Esophagus muscularis mucosa (tissue), 4 donors: ENCODE measurements at places on chromosomes 3 and 15.
A peak's percentile ranks its signal among the peaks of the same experiment; 100 is the strongest.

DNA sequence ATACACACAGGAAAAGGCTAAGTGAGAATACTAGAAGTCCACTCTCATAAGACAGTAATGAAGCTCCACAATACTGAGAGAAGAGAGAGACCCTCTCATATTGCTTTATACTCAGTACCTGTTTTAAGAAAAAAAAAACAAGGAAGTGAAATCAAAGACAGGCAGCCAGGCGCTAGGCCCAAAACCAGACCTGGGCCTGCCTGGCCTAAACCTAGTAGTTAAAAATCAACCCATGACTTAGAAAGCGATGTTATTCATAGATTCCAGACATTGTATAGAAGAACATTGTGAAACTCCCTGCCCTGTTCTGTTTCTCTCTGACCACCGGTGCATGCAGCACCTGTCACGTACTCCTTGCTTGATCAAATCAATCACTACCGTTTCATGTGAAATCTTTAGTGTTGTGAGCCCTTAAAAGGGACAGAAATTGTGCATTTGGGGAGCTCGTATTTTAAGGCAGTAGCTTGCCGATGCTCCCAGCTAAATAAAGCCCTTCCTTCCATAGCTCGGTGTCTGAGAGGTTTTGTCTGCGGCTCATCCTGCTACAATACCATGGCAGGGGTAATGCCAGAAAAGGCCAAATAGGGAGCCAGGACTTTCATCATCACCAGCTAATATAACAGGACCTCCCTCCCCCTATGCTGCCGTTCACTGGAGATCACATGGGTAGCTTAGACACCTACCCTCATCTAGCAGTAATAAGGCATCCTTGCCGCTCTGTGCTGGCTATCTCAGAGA lies 1294.1 kb downstream of the NSUN3 start:
- H3K27ac ChIP-seq = no peak overlapping the region
- no peak overlapping the region for H3K4me3 ChIP-seq
- H3K4me1 ChIP-seq = no peaks in the 10 kb centered on the region
- no peaks in the 10 kb centered on the region for H3K36me3 ChIP-seq
- DNase-seq = no peak

DNA sequence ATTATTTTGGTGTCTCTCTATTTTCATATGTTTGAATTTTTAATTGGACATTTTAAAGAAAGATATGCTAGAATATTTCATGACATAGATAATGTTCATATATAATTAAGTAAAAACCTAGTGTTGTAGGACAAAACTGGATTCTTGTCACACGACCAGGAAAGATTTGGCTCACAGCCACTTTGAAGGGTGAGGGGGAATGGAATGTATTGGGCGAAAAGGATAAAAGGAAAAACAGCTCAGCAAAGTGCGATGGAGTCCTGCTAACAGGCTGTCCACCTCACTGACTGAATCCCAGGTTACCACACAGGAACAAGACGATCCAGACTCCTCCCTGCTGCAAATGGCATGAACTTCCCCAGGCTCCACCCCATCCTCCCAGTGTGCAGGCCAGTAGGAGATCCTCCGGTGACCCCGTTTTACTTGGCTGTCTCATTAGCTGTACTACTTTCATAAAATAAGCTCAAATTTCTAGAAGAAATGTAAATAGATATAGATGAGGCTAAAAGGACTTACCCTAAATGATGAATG lies 186.2 kb downstream of the CD47 start:
- no peaks in the 10 kb centered on the region for H3K36me3 ChIP-seq
- no peaks in the 10 kb centered on the region for H3K4me1 ChIP-seq
- no peak for DNase-seq

DNA sequence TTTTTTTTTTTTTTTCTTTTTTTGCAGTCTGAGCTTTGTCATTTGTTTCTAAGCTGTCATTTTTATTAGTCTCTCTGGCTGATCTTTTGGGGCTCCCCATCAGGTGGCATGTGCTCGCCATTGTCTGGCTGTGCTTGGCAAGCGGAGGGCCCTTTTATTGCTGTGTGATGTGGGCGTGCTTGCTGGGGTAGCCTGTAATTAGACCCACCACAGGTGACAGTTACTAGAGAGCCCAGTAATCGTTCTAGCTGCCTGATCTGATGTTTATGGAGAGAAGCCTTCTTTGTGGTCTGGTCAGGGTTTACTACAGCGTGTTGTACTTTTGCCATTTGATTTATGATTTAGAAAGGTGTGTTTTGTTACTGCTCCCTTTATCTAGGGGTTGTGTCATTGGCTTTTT lies 179.9 kb downstream of the MCTP2 start:
- H3K27ac ChIP-seq = no peak overlapping the region
- no peaks in the 10 kb centered on the region for H3K27me3 ChIP-seq
- H3K36me3 ChIP-seq = no peaks in the 10 kb centered on the region
- H3K4me3 ChIP-seq = no peak overlapping the region
- H3K4me1 ChIP-seq = peaks cover 15% of the 10 kb centered on the region

DNA sequence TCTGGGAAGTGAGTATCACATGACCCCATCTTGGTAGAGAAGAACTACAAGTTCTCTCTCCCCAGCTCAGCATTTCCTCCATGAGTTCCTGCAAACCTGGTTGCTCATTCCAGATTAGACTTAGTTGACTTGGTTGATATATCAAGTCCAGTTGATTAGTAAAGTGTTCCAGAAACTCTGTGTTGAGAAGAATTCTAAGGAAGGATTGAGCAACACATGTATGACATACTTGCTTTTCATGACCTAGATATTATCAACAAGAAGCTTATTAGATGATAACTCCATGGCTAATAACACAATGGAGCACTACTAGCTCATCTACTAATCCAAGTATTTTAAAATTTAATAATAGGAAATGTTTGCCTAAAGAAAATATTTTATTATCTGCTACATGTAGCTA lies 6.4 kb upstream of the EID1 start:
- no peak for DNase-seq
- H3K27ac ChIP-seq = no peak overlapping the region
- H3K4me3 ChIP-seq = no peak overlapping the region
- H3K4me1 ChIP-seq = no peaks in the 10 kb centered on the region
- H3K27me3 ChIP-seq = no peaks in the 10 kb centered on the region
- no peaks in the 10 kb centered on the region for H3K36me3 ChIP-seq

GRCh38 chr3:146865175-146865755 lies 260.1 kb upstream of the PLSCR5 start:
- H3K36me3 ChIP-seq = no peaks in the 10 kb centered on the region
- H3K27me3 ChIP-seq = no peaks in the 10 kb centered on the region
- H3K27ac ChIP-seq = no peak overlapping the region
- H3K4me3 ChIP-seq = no peak overlapping the region
- DNase-seq = no peak

DNA sequence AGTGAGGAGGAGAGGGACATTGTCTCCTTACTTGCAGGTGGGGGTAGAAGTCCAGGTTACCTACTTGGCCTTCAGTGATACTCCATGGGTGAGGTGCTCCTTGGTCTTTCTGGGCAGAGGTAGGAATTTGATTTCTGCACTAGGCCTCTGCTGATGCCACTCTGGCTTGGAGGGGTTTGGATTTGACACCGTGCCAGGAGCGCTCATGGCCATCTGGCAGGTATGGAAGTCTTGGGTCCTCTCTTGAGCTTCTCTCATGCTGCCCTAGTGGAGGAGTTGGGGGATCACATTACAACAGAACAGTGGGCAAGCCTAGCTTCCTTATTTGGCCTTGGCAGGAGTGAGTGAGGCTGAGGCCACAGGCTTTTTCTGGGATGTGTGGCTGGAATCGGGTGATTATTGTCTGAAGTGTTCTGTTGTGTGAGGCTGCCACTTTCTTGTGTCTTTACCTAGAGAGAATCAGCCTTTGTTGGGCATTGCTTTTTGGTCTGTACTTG lies 525.0 kb downstream of the GABRG3 start:
- no peaks in the 10 kb centered on the region for H3K4me1 ChIP-seq
- H3K27me3 ChIP-seq = no peaks in the 10 kb centered on the region
- H3K36me3 ChIP-seq = no peaks in the 10 kb centered on the region
- peak; percentile 90 for DNase-seq
- no peak overlapping the region for H3K4me3 ChIP-seq
- no peak overlapping the region for H3K27ac ChIP-seq

DNA sequence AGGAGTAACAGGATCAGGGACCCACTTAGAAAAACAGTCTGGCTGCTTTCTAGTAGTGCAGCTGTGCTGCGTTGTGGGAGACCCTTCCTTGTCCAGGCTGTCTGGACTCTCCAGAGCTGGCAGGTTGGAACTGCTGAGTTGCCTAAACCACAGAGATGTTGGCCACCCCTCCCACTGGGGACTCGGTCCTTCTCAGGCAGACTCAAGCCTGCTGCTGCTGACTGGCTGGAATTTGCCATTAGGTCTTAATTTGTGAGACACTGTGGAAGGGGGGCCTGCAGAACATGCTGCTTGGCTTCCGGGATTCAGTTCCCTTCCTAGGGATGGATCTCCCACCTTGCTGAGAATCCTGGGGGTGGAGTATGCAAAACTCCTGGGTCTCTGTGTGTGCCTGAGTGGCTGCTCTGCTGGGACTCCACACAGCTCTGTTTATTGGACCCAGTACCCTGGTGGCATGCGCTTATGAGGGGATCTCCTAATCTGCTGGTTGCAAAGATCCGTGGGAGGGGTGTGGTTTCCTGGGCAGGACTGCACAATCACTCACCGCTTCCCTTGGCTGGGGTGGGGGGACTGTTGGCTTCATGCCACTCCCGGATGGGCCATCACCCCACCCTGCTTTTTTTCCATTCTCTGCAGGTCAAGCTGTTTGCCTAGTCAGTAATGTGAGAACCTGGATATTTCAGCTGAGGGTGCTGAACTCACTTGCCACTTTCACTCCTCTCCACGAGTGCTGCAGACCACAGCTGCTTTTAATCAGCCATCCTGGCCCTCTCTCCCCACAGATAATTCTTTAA lies 150.5 kb downstream of the CFAP20DC start:
- no peak overlapping the region for H3K4me3 ChIP-seq
- no peaks in the 10 kb centered on the region for H3K4me1 ChIP-seq
- DNase-seq = no peak
- no peaks in the 10 kb centered on the region for H3K36me3 ChIP-seq

DNA sequence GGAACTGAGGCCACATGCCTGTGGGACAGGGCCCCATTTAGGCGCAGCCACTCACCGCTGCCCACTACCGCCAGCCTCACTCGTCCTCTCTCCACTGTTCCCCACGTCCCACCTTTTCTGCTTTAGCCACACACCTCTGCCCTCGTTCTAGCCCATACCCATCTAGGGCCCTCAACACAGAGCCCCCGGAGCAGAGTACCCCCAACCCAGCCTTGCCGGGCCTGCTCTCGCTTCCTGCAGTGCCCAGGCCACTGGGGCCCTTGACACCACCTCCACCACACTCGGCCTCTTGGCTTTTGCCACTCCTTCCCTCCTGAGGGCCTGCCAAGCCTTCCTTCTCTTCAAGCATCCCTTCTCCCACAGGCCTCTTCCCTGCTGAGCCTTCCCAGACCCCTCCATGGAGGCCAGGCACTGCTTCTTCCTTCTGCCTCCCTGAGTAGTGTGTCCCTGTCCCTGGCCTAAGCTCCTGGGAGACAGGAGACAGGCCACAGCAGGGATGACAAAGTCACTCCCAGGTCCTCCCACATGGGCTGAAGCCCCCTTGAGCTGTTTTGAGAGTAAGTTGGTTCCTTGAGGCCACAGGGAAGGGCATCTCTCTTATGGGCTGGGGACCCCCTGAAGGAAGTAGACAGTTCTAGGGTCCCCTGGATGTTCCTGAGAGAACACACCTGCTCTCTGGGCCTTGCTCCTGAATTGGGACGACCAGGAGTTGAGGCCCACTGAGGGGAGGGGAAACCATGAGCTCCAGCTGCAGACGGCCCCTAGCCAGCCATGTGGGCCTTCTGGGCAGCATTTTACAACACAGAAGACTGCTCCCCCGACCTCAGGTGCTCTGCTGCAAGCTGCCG lies 4.4 kb downstream of the PRSS50 start:
- H3K27me3 ChIP-seq = no peaks in the 10 kb centered on the region
- no peak overlapping the region for H3K4me3 ChIP-seq
- peaks cover 7% of the 10 kb centered on the region for H3K4me1 ChIP-seq

DNA sequence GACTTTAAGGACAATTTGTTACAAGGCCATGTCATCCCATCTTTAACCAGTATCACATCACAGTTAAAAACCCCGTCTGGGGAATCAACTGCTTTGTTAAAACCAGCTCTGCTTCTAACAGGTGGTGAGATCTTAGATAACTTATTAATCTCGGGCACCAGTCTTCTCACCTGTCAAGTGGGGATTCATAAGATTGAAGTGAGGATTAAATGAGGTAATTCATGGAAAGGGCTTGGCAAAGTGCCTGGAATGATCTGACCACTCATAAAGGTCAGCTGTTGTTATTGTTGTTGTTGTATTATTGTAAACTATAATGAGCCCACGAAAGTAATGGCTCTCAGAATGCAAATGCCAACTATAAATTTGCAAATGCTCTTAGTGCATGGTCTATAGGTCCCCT lies 30.1 kb upstream of the SLC24A5 start:
- H3K4me1 ChIP-seq = no peaks in the 10 kb centered on the region
- no peak overlapping the region for H3K27ac ChIP-seq
- no peak for DNase-seq
- H3K27me3 ChIP-seq = no peaks in the 10 kb centered on the region

DNA sequence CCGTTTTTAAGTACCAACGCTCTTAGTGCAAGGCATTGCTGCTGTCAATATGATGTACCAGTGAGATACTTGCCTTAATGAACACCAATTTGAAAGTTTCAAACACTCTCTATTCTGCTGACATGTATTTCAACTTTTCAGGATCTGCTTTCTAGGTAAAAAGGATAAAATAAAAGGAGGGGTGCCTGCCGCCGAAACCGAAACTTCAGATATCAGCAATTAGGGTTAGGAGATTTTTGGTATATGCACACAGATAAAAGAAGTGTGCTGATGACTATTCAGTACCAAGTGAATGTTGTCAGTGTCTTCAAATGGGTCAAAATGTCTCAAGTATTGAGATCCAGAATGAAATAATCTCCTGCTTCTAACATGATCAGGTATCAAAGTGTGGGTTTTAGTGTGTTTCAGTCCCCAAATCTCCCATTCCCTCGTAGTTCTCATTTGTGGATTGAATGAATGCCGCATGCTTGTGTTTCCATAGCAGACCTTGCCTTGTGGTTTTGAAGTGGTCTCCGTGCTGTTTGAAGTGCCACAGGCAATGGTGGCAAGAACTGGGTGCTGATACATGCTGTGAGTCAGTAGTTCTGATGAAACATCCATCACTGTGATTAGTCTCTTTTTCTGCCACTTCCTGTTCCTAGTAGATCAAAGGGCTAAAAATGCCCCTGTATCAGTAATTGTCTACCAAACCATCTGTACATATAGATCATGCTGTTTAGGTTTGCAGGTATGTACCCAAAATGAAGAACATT lies 22.5 kb downstream of the CHST14 start:
- no peaks in the 10 kb centered on the region for H3K27me3 ChIP-seq
- H3K4me3 ChIP-seq = no peak overlapping the region
- H3K27ac ChIP-seq = no peak overlapping the region
- no peaks in the 10 kb centered on the region for H3K36me3 ChIP-seq
- no peak for DNase-seq
- H3K4me1 ChIP-seq = no peaks in the 10 kb centered on the region
